ENCODE measurements at places on chromosomes 6 and 20. TPM values are rescaled to one million over a fixed set of nuclear protein-coding genes. Genes with fewer than 3 reads are reported as not detected.
A peak's percentile ranks its signal among the peaks of the same experiment; 100 is the strongest.

Gene XKR7
- total RNA-seq = under 0.01 TPM

Gene RNF39
- not detected for total RNA-seq

Gene F13A1
- 7.6 TPM for total RNA-seq

Gene MAPK14
- 53.5 TPM for total RNA-seq

Gene WFDC5
- not detected for total RNA-seq

Gene SIRPB2
- total RNA-seq = not detected

Gene RPS6KA2
- 43.7 TPM for total RNA-seq

Gene FGD2
- total RNA-seq = not detected

DNA sequence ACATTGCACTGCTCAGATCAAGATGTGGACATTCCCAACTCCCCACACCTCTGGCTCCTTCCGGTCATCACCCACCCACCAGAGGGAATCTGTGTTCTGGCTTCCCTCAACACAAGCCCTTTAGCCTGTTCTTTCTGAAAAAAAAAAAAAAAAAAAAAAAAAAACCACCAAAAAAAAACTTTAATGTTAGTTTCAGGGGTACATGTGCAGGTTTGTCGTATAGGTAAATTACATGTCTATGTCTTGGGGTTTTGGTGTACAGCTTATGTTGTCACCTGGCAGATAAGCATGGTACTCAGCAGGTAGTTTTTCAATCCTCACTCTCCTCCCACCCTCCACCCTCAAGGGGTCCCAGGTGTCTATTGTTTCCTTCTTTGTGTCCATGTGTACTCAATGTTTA lies 135.8 kb upstream of the FOXA2 start:
- no peak for DNase-seq

DNA sequence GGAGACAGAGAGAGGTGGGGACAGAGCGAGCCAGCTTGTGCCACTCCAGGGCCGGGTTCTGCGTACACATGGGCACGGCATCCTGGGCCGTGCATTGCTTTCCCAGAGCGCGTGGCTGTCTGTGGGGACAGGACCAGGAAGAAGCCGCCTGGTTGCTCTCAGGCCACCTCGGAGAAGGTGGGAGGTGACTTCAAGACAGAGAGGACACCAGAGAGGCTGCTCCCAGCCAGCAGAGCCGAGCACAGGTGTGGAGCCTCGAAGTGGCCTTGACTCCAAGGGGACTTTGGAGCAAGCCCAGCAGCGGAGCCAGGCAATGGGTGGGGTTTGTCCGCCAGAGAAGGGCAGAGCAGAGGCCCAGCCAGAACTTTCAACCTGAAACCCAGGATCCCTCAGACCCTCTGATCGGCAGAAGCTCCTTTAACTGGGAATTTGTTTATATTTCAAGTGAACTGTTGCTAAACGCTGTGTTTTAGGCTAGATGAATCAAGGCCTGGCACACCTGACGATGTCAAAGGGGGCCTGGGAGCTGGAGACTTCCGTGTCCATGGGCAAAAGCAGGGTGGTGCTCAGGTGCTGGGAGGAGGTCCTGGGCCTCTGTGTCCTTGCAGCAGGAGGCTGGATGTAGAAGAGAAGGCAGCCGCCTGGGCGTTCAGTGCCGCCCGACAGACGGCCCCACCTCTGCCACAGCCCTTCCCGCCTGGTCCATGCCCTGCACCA lies 262.1 kb downstream of the DLL1 start:
- no peak for DNase-seq

DNA sequence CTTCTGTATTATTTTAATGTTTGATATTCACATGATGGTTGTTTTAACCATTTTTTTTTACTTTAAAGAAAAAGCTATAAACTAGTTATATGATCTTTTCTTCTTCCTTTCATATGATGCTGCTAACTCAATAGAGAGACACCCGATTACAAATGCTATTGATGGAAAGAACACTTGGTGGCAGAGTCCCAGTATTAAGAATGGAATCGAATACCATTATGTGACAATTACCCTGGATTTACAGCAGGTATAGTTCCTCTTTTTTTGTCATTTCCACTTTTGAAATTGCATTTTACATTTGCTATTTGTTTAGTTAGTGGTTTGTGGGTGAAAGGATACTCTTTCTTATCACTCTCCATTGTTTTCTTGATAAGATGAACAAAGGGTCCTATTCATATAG lies 176.7 kb downstream of the LAMA2 start:
- no peak for DNase-seq

DNA sequence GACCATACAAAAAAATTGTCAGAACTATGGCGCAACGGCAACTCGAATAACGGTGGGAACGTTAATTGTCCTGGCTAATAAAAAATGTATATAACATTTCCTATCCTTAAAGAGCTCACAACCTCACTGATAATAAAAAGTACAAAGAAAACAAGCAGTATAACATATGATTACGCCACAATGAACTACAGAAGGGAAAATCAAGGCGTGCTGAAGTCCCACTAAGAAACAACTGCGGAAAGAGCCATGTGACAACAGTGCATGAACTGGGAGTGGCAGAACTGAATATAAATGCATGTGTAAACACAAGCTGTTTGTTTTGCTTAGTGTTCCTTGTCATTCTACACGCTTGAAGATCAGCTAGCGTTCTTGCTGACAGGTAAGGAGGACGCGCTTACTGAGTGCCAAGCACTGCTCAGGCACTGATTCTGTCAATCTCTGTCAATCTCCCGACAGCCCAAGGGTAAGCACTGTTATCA lies 466 bp upstream of the PSMB1 start:
- no peak for DNase-seq

DNA sequence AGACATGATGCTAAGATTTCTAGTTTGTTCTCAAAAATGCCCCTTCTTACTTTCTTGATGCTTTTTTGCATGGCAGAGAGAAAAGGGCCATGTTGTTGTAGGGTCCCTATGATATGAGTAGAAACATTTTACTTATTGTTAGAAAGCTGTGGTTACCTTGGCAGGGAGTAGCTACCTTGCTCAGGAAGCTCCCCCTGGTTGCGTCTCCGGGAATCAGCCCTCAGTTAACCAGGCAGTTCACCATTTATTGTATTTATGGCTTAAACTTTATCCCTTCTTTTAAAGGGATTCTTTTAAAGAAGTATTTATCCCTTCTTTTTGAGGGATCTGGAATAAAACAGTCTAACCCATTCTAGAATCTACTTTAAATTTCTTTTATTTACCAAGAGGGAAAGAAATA lies 113.9 kb upstream of the PROKR2 start:
- DNase-seq = no peak

DNA sequence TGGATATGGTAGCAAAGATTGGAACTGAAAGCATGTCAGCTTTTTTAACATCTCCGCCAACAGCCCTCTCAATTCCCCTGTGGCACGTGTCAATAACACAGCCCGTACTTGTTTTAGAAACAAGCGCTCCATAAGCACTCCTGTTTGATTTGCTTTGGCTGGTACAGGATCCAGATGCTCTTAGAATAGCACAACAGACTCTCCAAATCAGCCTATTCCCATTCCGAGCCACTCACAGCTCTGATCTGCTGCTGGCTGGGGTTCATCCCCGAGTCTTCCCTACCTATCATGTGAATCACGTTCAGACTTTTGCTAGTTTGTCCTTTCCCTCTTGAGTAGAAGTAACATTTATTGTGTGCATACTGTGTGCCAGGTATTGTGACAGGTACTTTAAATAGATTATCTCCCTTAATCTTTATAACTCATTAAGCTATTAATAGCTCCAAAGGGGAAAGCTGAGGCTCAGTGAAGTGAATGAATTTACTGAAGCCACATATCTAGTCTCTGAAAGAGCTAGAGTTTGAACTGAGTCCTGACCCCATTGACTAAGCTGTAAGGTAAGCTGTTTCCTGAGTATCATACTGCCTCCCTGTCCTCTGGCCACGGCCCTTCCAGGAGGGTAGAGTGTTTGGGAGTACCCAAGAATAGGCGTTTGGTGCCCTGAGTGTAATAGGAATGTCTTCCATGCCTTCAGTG lies 46.7 kb downstream of the RALY start:
- DNase-seq = no peak

GRCh38 chr6:13012977-13013680 lies 296.6 kb downstream of the PHACTR1 start:
- no peak for DNase-seq

- peak; percentile 87 for DNase-seq
These were observed 128.8 kb upstream of the PDE7B start for GRCh38 chr6:135722679-135723078.

- no peak for DNase-seq
These were observed 112.1 kb downstream of the TOX2 start for GRCh38 chr20:44026647-44027342.

GRCh38 chr6:38337819-38338465 lies 301.8 kb downstream of the BTBD9 start:
- DNase-seq = peak; percentile 53

- peak; percentile 64 for DNase-seq
These were observed 158.8 kb downstream of the CDH26 start for GRCh38 chr20:60117065-60117464.

Data from LHCN-M2 (cell line).